ENCODE measurements at places on chromosomes 5 and 9. TPM values are rescaled to one million over a fixed set of nuclear protein-coding genes. Genes with fewer than 3 reads are reported as not detected.

GFI1B gene
- polyA plus RNA-seq = not detected

IFNB1 gene
- polyA plus RNA-seq = not detected

NME5 gene
- not detected for polyA plus RNA-seq

GRCh38 chr9:121281614-121282276 lies 13.8 kb downstream of the GSN start:
- no peak for DNase-seq

DNA sequence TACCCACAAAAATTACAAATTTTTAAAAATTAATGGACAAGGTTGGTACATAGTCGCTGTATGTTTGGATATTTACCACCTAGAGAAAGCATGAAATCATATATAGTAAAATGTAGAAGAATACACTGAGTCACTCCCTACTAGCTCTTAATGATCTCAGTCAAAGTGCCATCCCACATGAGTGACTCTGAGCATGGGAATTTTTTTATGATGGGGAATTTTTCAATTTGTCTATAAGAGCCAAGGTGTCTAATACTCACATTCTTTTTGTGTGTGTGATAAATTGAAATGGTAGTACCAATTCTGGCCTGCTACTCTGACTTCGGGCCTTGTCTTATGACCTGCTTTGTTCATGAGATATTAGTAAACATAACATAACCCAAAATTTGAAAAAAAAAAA lies 483.2 kb downstream of the CDH10 start:
- DNase-seq = no peak

DNA sequence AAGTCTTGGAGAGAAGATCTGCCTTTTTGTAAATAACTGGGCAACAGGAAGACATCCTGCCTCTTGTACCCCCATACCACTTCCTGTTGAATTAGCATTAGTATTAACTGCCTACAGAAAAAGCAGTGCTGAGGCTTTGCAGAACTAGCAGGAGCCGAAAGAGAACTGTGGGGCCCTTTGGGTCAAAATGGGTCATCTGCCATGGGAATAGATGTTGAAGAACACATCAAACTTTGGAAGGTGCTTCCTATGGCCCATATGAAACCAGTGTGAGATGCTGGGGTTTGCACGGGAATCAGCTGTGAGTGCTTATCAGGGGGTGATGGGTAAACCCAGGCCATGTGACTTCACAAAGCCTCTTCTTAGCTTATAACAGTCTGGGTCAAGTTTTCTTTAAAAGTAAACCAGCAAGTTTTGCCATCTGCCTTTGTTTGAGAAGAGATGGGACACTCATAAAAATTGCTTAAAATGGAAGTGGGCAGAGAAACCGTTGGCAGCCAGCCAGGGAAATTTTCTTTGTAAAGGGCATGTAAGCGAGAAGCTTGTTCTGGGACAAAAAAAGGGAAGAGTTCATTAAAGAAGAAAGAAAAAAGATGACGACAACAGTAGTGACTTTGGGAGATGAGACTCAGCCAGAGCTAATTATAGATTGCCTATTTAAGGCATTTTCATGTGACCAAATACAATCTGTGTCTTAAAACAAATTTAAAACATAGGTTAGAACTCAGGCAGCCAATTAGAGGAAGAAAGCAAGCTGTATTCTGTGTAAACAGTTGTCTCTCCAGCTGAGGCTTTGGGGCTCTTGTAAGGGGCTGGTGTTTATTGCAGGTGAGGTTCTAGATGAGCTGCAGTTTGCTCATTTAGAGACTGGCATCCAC lies 4.4 kb downstream of the SLC25A25 start:
- DNase-seq = peak; percentile 71

- peak; percentile 35 for DNase-seq
Measured at GRCh38 chr5:43305948-43306565, 7.2 kb downstream of the HMGCS1 start.
